ENCODE measurements at places on chromosomes 5 and 9.

DNA sequence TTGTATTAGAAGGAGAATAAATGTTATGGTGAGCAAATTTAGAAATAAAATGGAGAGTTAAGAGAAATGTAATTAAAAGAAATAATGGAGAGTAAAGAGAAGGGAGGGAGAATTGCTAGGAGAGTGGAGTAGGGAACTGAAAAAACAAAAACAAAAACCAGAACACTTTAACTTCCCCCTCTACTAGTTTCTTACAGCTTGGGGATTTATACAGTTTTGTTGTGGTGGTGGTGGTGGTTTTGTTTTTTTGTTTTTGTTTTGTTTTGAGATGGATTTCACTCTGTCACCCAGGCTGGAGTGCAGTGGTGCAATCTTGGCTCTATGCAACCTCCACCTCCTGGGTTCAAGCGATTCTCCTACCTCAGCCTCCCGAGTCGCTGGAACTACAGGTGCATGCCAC is 322.4 kb downstream of the TMEM167A start:
- DNase-seq = no peak

DNA sequence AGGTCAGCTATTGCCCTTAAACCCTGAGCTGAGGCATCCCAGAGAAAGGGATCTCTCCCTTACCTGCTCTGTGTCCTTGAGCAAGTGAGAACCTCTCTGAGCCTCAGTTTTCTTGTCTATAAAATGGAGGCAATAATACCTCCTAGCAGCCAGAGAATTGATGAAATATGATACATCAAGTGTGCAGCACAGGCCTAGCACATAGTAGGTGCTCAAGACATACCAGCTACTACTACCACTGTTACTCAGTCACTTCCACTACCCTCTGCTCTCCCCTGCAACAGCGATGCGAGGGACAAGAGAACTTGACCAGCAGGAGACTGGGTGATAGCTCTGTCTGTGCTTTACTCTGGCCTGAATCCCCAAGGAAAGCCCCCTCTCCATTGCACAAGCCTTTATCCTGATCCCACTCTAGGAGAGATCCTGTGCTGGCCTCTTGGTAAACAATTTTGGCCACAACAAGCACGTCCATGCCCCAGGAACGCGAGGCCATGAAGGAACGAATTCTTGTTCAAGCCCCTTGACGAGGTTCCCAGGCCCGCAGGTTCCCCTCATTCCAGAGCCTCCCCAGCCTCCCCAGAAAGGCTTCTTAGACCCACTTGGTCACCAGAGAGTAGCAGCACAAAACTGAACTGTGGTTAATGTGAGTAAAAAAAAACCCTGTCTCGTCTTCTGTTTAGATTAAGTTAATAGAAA is 39.4 kb downstream of the LRSAM1 start:
- no peak for DNase-seq

DNA sequence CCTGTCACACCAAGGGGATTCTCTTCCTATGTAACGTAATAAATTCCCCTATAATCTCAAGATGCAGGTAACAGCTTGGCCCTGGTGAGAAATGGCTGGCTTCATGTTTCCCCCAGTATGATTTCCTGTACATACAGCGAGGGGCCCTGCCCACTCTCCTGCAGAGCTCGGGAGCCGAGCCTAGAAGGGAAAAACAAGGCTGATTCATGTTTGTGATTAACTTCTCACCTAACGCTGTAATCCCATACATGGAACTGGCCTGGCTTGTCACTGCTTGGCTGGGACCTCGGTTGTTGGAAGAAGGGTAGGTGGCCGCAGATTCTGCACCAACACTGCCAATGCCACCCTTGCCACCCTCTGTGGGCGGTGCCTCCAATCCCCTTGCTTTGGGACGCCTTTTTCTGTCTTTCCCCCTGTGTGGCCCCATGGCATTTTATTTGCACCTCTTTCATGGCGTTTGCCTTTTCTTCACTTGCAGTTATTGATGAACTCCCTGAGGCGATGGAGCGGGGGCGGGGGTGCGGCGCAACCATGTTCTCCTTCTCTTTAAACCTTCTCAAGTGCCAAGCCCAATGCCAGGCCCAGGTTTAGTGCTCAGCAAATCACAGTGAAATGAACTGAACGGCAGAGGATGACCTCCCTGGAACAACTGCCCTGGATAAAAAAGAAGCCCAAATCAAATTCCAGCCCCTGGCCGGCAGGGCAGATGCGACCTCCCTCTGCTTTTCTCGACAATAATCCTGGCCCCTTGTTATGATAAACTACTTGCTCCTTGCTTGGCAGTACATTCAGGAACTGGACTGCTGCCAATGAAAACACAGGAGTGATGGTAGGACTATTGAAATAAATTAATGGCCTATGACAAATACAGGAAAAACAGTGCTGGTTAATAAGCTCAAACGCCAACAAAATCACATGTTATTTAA is 108.1 kb downstream of the TMEM174 start:
- DNase-seq = no peak

GRCh38 chr9:136826703-136827582 is 15.3 kb upstream of the AJM1 start:
- no peak for DNase-seq

GRCh38 chr5:68843624-68844364 is 250.0 kb upstream of the SLC30A5 start:
- no peak for DNase-seq

- no peak for DNase-seq
Measured at GRCh38 chr5:151406322-151406947, 41.0 kb upstream of the SLC36A1 start.

GRCh38 chr5:149545327-149545726 is 5.9 kb downstream of the CSNK1A1 start:
- no peak for DNase-seq

- no peak for DNase-seq
Measured at GRCh38 chr9:31790720-31791119, 593.7 kb upstream of the ACO1 start.

GRCh38 chr9:132124800-132125199 is 37.1 kb upstream of the NTNG2 start:
- no peak for DNase-seq
